ENCODE measurements at places on chromosomes 3 and 15.

DNA sequence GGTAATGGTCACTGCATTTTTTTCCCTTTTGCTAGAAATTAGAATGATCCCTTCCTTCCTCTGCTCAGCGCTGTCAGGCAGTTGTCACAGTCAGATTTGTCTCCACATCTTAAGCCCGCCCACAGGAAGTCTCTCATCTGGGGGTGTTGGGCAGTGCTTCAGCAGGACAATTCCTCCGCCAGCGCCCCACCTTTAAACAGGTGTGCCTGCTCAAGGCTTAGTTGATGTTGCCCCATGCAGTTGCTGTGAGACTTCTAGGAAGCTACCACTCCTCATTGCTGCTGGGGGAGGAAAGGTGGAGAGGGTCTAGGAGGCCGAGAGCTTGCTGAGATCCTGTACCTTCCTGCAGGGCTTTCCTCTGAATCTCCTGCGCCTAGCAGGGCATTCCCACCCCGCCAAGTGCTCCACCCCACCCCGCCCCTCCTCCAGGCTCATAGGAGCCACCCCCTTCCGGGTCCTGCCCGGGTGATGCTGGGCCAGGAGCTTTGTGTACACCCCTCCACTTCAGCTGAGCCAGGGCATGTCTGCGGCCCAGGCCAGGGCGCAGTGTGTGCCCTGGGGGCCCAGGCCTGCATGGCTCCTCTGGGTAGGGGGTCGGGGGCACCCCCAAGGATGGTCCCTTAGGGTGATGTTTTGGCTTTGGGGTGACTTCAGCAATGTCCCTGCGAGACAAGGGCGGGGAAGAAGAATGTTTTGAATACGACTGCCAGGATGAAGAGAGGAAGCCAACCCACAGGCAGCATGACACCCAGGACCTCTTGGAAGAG, 68.7 kb downstream of the TRAK1 start:
- no peak for DNase-seq

GRCh38 chr3:193939527-193939926, 196.4 kb upstream of the HES1 start:
- DNase-seq: no peak

DNA sequence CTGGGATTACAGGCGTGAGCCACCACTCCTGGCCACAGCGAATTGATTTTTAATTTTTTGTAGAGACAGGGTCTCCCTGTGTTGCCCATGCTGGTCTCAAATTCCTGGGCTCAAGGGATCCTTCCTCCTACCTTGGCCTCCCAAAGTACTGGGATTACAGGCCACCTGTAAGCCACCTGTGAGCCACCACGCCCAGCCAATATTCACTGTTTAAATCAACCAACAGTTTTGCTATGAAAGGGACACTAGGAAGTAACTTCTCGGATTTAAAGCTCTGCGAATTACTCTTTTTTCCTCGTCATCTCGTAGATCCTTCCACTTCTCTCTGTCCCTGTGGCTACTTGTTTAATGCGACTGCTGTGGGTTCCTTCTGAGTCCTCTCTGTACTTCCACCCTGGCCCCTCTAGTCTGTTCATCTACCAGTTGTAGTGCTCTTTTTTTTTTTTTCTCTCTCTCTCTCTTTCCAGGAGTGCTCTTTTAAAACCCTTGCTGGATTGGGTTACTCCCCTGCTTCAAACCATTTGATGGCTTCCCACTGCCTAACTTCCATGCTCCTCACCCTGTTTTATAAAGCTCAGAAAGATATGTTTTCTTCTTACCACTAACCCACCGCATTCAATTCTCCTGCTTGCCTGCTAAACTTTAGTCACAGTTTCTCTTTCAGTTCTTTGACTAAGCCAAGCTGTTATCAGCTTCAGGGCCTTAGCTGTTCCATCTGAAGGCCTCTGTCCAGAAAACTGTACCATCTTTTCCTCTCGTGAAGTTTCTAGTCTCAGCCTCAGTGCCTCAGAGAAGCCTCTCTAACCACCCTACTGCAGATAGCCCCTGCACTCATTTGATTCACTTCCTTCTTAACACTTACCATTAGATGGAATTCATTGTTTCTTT, 12.4 kb downstream of the RTF1 start:
- DNase-seq: no peak

- no peak for DNase-seq
Measured at GRCh38 chr3:29409409-29409808, 128.5 kb downstream of the RBMS3 start.

DNA sequence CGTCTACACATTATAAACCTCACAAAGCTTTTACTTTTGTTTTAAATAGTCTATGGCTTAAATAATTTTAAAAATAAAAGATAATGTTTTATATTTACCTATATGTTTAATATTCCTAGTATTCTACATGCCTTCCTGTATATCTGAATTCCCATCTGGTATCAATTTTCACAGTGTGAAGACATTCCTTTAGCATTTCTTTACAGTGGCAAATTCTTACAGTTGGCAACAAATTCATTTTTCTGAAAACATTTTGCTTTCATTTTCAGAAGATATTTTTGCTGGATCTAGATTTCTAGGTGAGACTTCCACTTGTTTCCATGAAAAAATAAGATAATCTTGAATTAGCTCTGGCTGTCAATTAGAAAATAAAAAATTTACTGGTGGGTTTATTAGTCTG, 471.4 kb upstream of the NAALADL2 start:
- DNase-seq: no peak

- no peak for DNase-seq
Measured at GRCh38 chr15:91853948-91854638, 585 bp downstream of the SLCO3A1 start.

GRCh38 chr3:50150863-50151686, 4.0 kb upstream of the SEMA3F start:
- DNase-seq: no peak

DNA sequence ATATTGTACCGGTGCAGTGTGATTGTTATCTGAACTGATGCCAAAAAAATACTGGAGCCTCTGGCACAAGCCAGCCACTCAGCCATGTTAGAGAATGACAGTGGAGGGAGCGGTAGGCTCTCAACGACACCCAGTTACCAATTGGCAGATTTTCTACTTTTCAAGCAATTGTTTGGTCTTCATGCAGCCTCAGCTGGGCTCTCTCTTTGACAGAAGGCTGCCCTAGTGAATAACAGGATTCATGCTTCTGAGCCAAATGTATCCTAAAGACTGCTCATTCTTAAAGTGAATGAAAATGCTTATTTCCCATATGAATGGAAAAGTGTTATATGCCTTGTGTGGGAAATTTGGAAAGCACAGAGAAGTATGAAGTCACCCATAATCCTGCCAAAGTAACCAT, 261.2 kb upstream of the TRIM42 start:
- DNase-seq: no peak

DNA sequence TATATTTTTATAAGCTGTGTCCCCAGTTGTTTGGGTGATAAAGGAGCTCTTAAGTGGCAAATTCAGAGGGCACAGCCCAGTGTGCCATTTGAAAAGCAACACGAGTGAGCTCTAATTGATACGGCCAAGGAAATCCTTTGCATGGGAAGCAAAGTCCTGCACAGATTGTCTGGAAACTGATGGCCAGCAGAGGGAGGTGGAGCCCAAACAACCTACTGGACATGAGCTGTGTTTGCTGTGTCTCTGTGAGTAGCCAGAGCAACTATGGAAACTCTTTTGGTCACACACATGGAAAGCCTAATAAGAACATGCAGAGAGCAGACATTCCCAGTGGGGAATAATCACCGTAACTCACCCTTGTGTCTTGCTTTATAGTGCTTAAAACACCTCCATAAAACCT, 24.4 kb downstream of the ONECUT1 start:
- no peak for DNase-seq

- no peak for DNase-seq
Measured at GRCh38 chr15:36832774-36833463, 253.5 kb downstream of the CDIN1 start.

DNA sequence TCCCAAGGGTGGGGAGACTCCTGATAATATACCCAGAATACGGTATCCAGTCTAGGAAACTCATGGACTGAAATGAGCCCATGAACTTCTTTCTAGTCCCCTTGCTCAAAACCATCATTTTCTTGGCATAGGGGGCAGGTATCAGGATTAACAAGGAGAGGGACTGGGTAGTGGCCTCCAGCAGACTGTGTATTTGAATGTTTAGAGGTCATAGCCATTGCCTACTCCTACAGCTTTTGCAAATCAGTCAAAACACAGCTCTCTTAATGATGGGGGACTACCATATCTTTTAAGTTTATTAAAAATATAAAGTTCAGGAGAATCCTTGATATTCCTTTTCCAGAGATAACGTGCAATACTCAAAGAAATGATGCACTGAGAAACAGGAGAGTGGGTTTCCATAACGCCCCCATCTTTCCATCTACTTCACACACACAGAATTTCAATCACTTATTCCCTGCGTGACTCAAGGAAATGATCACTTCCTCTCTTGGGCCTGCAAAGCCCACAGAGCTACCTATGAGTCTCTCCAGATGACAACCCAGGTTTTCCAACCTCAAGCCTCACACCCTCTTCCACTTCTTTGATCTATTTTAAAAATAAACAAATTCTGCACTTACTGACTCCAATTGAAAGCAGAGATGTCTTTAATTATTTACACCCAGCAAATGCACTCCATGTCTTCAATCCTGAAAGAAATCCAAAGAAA, 584.0 kb upstream of the LMCD1 start:
- DNase-seq: no peak

DNA sequence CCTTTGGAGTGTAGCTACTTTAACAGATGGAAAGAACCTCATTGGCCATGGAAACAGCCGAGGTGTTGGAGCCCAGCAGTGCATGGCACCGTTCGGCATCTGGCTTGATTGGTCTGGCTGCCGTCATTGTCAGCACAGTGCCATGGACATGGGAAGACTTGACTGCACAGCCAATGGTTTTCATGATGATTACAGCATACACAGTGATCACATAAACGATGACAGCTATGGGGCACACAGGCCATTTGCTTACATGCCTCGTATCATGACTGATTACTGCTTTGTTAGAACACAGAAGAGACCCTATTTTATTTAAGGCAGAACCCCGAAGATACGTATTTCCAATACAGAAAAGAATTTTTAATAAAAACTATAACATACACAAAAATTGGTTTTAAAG, 44.1 kb downstream of the PGPEP1L start:
- no peak for DNase-seq

DNA sequence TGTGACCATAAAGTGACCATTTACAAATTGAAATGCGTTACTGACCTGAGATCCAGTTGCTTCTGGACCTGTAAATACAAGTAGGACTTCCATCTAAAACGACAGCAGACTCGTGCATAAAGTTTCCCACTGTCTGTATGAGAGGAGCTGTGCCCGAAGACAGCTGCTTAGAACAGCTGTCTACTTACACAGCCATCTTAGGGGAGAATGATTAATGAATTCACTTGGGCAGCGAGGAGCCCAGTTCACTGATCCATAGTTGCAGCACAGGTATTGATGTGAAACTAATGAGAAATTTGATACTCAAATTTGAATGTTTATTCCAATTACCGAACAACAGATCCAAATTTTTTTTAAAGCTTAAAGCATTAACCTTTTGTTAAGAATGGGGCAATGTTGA, 748.1 kb downstream of the NR2F2 start:
- no peak for DNase-seq

DNA sequence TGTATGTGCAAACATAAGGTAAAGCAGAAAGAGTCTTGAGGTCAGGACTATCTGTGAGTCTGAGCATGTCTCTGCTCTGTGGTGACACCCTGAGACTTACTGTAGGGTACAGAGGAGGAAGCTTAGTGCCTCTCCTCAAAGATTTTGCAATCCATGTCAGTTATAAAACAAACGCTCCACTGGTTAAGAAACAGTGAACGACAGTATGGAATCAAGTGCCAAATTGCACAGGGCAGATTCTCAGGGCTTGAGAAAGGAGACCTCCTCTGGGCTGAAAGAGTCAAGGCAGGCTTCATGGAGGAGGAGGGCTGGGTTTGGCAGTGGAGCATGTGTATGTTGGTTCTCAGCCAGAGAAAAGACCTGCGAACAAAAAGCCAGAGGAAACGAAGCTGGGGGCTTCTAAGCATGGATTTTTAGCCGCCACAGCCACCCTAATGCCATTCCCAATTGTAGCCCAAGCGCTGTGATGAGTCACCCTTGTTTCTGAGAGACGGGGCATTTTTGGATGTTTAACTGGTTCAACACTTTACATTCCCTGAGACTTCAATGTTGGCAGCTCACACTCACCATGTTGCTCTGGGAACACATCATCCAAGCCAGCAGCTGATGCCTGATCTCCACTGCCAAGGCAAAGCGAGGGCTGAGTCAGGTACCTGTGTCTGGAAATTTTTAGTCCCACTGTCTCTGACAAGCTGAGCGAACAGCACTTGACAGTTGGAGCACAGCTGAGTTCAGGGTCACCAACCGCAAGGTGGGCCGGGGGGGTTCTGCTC, 3.4 kb upstream of the DGKG start:
- no peak for DNase-seq

GRCh38 chr15:40092256-40092978, 16.3 kb downstream of the BMF start:
- DNase-seq: no peak

- no peak for DNase-seq
Measured at GRCh38 chr15:22956257-22956977, 23.8 kb downstream of the CYFIP1 start.

DNA sequence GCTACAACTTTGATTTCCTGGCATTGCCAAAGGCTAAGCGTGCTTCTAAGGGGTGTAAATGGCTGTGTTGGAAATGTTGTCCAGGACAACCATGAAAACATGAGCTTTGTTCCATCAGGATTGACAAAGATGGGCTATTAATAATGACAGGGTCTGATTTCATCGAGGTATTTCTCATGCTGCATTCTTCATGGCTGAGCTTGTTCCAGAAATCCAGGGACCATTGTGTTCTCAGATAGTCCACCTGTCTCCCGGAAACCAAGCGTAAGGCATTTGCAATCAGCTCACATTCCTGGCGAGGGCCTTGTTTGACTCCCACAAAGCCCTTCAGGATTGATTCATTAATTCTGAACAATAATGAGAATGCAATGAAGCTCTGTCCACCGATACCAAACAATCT, 111.3 kb downstream of the CD47 start:
- DNase-seq: no peak

DNA sequence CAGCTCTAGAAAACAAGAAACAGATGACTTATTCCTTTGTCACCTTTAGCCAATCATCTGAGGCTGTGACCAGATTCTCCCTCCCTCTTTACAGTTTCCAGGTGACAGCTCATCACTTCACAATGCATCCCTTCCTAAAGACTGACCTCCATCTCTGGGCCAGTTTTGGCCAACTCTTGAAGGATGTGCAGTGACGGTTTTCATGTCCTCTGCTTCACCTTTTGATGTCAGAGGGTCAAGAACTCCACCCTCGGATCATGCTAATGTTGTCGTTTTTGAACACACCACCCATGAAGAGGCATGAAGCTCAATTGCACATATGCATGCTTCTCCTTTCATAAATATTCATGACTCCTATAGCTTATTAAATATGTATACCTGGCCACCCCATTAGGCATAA, 161.2 kb upstream of the SYNPR start:
- DNase-seq: no peak

GRCh38 chr15:66644869-66645268, 57.2 kb upstream of the SMAD6 start:
- no peak for DNase-seq

GRCh38 chr3:187809612-187809991, 64.3 kb upstream of the BCL6 start:
- no peak for DNase-seq

GRCh38 chr3:111197485-111197884, 125.9 kb downstream of the NECTIN3 start:
- no peak for DNase-seq

Measured in omental fat pad (tissue), 4 donors.